ENCODE measurements at places on chromosomes 3 and 15.

- no peak for DNase-seq
Measured at GRCh38 chr3:36095238-36095637, 285.1 kb upstream of the STAC start.

DNA sequence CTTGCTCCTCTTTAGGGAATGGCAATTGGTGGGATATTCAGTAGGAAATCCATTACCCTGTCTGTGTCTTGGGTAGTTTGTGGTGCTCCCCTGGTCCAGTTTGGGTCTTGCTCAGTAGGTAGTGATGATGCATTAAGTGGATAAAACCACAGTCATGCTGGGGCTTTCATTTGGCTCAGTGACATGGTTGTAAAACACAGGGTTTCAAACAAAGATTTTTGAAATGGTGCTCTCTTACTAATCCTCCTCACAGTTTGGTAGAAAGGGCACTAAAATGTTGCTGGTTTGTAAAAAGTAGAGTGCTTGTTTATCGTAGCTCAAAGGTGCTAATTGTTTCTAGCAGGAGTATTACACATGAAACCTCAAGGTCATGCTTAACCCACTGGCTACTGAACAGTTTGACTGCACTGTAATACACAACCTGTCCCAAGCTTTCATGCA, 22.9 kb downstream of the BBX start:
- DNase-seq, result no peak

- DNase-seq, result no peak
Measured at GRCh38 chr3:130772129-130772528, 25.5 kb upstream of the PIK3R4 start.

GRCh38 chr3:119239206-119239820, 1.4 kb downstream of the B4GALT4 start:
- no peak for DNase-seq

DNA sequence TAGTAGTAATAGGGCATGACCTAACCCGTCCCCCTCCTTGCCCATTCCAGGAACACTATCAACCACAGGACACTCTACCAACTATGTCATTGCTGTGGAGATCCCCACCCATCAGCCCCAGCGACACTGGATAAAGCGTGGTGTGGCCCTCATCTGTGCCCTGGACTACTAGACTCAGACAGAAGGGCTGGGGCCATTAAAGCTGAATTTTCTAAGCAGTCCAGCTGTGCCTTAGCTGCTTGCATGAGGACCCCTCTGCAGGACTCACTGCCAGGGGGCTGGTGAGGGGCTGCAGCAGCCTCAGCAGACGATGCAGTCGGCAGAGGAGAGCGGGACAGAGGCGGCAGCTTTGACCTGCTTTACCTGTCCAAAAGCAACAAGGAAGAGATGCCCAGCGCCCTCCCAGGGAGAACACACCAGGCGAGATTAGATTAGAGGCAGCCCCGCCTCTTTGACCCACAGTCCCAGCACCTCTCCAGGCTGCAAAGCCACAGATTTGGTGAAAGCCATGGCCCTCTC, 44.6 kb downstream of the SEMA3G start:
- DNase-seq, result no peak

DNA sequence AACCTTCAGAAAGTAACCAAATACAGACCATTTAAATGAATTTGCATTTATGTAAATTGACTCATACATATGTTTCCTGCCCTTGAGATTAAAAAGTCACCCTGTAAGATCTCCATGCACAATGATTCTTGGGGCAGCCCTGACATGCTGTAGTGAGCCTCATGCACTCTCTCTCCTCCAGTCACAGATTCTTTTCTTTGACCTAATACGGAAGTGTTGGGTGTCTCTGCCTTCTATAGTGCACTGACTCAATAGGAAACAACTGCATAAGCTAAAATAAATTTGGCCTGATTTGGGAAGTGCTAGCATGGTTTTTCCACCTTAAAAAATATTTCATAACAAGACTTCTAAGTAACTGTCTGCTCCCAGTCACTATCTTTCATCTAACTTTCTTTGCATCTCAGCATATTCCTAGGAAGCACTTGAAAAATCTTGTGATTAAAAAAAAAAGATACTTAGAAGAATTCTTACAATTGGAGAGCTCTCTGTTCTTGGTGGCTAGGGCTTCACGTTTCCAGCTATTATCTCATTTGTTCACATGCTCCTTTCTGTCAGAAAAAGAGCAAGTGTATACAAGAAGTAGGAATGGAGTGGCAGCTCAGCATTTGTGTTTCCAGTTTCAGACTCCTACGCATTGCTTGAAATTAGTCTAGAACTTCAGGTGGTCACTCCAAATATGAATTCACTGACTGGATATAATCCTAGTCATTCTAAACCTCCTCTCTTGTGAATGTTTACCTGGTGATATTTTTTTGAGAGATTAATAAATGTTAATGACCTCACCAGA, 207.9 kb upstream of the COL8A1 start:
- DNase-seq, result no peak

- no peak for DNase-seq
Measured at GRCh38 chr15:66939451-66940023, 125.9 kb upstream of the SMAD3 start.

- DNase-seq, result no peak
Measured at GRCh38 chr3:98809557-98809956, 46.4 kb downstream of the ST3GAL6 start.

DNA sequence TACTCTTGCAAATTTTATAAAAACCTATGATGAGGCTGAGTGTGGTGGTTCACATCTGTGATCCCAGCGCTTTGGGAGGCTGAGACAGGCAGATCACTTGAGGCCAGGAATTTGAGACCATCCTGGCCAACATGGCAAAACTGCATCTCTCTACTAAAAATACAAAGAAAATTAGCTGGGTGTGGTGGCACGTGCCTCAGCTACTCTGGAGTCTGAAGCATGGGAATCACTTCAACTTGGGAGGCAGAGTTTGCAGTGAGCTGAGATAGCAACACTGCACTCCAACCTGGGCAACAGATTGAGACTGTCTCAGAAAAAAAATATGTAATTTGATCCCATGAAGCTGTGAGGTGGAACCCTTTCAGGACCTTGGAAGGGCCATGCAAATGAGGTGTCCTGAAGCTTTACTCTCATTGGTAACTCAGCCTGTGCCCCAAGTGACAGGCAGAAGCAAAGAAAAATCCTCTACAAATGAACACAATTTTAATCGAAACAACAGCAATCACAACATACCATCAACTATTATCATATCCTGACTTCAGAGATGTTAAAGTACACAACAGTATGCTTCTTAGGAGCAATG, 84.6 kb upstream of the CDV3 start:
- DNase-seq, result no peak

GRCh38 chr15:47411733-47412132, 305.6 kb upstream of the SEMA6D start:
- DNase-seq, result no peak

- no peak for DNase-seq
Measured at GRCh38 chr3:187066228-187066995, 72.9 kb downstream of the RPL39L start.

- no peak for DNase-seq
Measured at GRCh38 chr3:97895216-97895615, 73.4 kb downstream of the CRYBG3 start.

DNA sequence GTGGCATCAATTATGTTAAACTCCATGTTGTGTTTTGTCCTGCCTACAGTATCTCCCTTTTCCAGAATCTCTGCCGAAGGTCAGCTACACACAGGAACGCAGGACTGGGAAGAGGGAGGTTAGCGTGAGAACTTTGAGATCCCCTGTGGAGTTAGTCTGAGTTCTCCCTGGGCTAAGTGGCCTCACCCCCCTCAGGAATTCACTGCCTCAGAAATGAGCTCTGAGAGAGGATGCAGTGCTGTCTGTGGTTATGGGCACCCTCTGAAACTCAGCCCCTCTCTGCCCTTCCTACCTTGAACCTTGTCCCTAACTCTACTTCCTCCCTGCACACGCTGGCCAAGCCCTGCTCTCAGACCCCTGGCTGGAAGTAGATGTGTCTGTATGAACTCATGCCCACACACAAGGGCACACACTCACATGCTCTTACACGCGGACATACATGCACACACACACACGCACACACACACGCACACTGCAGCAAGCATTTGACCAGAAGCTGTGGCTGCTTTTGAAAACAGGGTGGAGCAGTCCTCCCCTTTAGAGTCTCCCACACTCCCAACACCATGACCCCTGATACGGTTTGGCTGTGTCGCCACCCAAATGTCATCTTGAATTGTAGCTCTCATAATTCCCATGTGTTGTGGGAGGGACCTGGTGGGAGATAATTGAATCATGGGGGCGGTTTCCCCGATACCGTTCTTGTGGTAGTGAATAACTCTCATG, 5.3 kb upstream of the VIPR1 start:
- peak; percentile 45 for DNase-seq

DNA sequence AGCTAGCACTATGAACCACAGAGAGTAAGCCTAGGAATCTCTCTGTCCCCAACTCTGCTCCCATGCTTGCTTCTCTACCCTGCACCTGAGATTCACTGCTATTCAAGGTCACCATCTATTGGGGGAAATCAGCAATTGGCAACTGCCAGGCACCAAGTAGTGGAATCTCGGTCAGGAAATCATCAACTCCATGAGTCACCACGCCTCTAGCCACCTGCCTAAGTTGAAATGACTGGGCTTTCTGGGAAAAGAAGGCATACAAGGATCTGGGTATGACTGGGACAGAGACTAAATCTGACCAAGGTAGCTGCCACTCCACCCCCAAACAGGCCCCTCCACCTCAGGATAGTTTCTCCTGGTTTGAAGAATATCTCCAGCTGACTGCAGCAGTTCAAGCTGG, 464.1 kb upstream of the CBLB start:
- DNase-seq, result no peak

DNA sequence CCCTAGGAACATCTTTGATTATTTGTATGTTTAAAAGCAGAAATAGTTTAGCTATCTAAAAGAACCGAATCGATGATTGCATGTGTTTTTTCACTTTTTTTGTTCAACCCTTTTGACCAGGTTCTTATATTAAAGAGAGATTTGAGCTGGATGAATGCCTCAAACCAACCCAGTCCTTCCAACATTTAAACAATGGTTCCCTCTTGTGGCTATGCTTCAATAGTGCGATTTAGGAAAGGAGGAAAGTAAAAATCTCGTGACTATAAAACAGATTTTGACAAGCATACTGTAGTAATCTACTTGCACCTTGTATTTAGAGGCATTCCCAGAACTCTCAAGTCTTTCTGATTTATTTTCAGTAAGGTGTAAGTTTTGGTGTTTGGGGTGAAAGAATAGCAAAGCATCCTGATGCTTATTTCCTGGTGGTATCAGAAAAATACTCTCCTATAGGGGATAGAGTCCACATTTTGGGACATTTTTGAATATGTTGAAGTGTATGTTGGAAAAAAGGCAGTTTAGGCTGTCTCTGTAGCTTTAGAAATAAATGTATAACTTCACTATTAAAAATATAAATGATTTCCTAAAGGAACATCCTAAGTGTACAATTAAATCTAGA, 159.6 kb upstream of the KCNH8 start:
- DNase-seq, result no peak

GRCh38 chr3:38036286-38036685, 2.7 kb upstream of the DLEC1 start:
- no peak for DNase-seq

DNA sequence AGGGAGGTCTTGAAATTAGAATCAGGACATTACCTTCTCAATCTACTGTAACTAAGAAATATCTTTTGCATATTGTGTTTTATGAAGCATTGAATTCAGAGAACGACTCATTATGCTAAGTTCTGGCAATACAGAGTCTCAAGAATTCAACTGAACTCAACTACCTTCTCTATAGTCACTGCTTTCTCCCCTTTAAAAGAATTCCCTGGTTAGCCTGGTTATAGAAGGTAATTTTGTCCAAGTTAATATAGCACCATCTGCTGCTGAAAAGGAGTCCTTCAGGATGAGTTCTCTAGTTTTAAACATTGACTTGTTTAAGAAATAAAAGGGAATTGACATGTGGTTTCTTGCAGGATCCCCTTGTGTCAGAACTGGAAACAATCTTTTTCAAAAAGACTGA, 60.2 kb downstream of the IL16 start:
- DNase-seq, result no peak

- DNase-seq, result no peak
Measured at GRCh38 chr3:24235121-24235520, 259.5 kb downstream of the THRB start.

- DNase-seq, result no peak
Measured at GRCh38 chr3:122546151-122546550, 17.9 kb downstream of the PARP9 start.

DNA sequence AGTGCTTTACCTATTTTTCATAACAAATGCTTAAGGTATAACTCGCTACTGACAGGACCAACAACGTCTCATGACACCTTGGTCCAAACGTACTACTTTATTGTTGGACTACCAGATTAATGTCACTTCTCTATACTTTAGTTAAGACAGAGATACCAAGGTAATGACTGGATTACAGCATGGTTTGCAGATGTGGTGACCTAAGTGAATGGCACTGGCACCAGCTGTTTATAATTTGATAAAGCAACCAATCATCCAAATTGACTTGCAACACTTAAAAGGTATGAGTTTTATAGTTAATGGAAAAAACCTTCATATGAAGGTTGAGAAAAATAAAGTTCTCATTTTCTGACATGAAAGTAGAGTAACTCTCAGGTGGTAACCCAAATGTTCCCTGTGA, 209.0 kb downstream of the NEK10 start:
- DNase-seq, result no peak

- DNase-seq, result peak; percentile 91
Measured at GRCh38 chr15:84654689-84655453, 788 bp upstream of the WDR73 start.

DNA sequence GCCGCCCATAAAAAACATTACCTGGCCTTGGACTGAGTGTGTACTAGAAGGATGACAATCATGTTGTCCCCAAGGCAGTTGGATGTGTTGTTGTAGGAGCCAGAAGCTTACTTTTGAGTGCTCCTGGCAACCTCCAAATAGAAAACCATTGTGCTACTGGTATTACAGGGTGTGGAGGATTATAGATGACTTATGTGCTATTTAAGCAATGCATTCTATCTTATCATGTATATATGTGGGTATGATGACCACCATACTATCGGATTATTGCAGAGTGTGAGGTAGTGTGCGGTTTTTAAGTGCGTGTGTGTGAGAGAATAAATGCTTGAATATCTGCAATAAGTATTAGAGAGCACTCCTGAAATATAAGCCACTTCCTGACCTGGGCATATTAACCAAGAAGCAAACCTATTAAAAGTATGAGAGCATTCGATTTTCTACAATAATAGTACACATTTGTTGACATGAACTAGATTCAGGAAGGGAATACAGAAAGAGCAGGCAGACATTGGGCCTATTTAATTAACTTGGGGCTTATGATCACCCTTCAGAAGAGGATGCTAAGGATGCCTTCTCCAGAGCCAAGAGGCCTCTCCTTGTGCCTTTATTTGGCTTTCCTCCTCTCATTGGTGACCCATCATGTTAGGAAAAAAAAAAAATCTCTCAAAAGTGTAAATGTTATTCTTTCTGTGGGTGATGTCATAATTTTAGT, 11.7 kb upstream of the MBNL1 start:
- no peak for DNase-seq

- DNase-seq, result no peak
Measured at GRCh38 chr3:110562621-110563020, 509.0 kb upstream of the NECTIN3 start.

DNA sequence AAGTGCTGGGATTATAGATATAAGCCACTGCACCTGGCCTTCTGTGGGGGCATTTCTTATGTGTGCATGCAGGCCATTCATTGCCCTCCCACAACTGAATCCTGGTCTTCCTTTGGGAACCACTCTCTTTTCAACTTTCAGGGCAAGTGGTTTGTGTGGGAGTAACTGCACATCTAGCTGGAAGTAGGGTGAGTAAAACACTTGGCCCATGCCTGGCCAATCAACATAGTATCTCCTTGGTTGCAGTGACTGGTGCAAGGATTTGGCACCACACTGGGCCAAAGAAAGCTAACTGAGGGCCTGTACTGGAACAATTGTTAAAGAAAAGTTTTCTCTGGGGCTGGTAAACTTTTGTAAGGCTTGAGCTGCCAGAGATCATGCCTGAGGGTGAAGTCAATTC, 189.2 kb upstream of the FEZF2 start:
- DNase-seq, result no peak
